ENCODE measurements at places on chromosomes 11 and 22.
A peak's percentile ranks its signal among the peaks of the same experiment; 100 is the strongest.

GRCh38 chr11:67665541-67666302 is 8.7 kb downstream of the ALDH3B2 start:
- no peak for DNase-seq

DNA sequence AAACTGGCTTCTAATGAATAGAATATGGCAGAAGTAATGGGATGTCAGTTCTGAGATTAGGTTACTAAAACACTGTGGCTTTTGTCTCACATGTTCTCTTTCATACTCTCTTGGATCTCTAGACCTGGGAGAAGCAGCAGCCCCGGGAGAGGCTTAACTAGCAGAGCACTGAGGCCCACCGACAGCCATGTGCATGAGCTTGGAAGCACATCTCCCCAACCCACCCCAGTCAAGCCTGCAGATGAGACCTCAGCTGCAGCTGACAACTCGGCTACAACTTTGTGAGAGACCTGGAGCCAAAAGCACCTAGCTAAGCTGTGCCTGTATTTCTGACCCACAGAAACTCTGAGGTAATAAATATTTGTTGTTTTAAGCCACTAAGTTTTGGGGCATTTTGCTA is 100.8 kb downstream of the TRIM29 start:
- DNase-seq: no peak

DNA sequence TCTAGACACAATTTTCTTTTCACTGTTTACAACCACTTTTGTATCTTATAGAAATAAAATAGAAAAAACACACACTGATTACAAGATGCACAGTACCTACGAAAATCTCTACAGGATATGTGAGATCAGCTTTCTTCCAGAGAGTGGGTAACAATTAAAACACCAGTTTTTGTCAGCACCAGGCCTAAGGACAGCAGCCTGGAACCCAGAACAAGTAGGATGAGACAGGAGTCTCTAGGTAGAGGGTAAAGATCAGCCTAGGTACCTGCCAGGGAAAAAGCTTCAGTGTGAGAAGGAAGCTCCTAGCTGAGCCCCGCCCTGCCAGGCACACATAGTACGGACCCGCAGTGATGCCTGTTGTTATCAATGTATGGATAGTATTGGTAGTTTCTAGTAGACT is 61.9 kb downstream of the KIRREL3 start:
- DNase-seq: no peak

- no peak for DNase-seq
Measured at GRCh38 chr11:118223570-118223969, 1.2 kb downstream of the JAML start.

GRCh38 chr11:1782031-1782590 is 18.4 kb upstream of the CTSD start:
- no peak for DNase-seq

GRCh38 chr11:26623076-26623659 is 51.1 kb upstream of the MUC15 start:
- DNase-seq: peak; percentile 21

- DNase-seq: no peak
Measured at GRCh38 chr11:2945757-2946287, 16.6 kb upstream of the PHLDA2 start.

- no peak for DNase-seq
Measured at GRCh38 chr11:26285608-26286007, 46.3 kb upstream of the ANO3 start.

DNA sequence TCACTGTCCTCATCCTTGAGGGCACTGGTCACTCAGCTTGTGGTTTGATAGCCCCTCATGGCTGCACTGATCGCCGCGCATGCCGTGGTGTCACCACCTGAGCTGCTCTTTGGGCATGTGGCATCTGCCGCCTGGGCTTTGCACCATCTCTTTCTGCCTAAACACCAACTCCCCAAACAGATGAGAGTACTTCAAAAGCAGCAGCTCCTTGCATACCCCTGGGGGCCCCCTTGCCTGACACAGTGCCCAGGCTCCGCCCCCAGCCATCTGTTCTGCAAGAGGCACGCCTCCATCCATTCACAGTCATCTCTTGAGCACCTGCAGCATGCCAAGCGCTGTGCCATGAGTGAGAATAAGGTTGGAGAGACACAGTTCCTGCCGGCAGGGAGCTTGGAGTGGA is 104.5 kb upstream of the B3GAT1 start:
- DNase-seq: no peak

DNA sequence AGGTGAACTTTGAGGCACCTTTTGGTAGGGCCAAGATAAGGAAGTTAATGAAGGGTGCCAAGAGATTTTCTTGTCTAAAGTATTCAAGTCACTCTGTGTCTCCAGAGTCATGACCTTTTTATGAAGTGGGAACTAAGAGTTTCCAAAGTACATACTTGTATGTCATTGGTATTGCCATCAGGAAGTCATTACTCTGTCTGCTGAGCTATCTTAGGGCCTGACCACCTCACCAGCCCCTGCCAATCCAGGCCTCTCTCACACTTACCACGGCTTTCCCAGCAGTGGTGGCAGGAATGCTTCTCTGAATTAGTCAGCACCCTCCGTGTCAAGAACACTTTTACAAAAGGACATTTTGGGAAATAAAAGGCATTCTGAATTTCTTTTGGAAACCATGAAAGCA is 192.8 kb upstream of the MTNR1B start:
- peak; percentile 9 for DNase-seq

GRCh38 chr11:10935015-10935559 is 77.2 kb upstream of the ZBED5 start:
- no peak for DNase-seq

- DNase-seq: no peak
Measured at GRCh38 chr11:112631333-112631732, 329.9 kb upstream of the NCAM1 start.

- no peak for DNase-seq
Measured at GRCh38 chr11:131533149-131533548, 162.7 kb downstream of the NTM start.

GRCh38 chr22:39184586-39185577 is 32.4 kb upstream of the CBX7 start:
- DNase-seq: peak; percentile 48

GRCh38 chr11:62459080-62459479 is 40.2 kb downstream of the SCGB1A1 start:
- DNase-seq: peak; percentile 32

DNA sequence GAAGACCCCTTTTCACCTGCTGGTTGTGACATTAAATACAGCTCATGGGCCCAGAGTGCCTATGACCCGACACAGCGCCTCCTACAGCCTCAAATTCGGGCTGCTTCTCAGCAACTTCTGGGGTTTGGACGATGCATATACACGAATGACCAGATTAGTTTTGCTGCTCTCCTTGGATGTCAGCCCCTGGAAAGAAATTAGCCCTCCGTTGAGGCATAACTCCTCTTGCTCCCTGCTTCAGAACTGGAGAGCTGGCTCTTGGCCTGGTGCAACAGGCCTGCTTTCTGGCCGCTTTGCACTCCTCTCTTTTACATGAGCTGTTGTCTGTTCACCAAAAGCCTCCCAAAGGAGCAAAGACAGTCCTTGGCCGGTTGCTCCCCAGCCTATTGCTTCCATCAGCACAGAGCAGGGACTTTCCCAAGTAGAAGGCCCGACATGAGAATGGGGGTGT is 3.3 kb downstream of the TECTA start:
- DNase-seq: no peak

- DNase-seq: no peak
Measured at GRCh38 chr11:27649800-27650199, 50.5 kb downstream of the BDNF start.

- no peak for DNase-seq
Measured at GRCh38 chr22:30865656-30866055, 102.9 kb downstream of the MORC2 start.

GRCh38 chr11:133955945-133956421 is 785 bp downstream of the IGSF9B start:
- DNase-seq: no peak

- DNase-seq: no peak
Measured at GRCh38 chr11:99887481-99887880, 799.6 kb upstream of the ARHGAP42 start.

DNA sequence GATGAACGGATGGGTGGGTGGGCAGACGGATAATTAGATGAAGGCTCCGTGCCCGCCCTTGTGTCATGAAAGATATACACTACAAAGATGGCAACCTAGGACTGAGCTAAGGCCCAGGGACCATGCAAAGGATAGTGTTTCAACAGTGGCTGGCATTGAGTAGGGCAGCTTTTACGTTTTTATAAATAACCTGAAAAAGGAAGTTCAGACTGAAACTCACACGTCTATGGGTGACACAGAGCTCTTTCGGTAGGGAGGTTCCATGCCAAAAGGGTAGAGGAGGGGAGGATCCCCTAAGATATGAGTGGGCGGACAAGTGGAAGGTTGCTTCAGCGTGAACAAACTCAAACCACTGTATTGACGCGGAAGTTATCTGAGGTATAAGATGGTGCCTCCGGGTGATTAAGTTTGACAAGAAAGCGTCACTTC is 90.5 kb downstream of the UBASH3B start:
- DNase-seq: no peak

DNA sequence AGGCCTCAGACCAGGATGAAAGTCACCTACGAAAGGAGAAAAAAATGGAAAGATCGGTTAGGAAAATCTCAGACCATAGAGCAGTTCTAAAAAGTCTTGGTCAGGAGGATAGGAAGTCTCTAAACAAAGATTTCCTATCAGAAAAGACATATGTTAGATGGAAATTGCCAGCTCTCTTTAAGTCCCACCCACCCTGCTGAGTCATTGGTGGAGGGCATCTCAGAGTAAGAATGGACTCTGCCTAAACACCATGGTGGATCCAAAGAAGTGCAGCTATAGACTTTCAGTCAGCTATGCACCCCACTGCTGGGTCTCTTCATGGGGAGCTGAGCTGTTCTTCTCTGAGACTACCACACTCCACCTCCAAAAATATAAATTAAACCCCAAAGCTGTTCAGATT is 3.7 kb downstream of the OR8B2 start:
- DNase-seq: no peak

DNA sequence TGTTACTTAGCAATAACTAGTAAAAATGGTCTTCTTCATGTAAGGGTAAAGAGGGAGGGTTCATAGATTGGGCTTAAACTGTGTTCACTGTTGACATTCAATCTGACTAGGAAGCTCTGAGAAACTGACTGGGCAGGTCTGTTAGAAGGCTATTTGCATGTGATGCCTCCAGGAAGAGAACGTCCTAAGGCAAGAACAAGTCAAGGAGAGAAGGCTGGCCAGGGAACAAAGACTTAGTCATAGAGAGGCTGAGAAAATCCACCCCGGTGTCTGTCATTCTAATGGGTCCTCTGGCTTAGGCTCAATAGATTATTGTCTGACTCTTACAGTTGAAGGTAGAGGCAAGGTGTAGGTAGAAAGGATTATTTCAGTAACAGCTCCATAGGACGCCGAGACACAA is 50.3 kb upstream of the CD44 start:
- DNase-seq: peak; percentile 30

GRCh38 chr22:23155831-23156230 is 10.6 kb downstream of the RAB36 start:
- DNase-seq: no peak

DNA sequence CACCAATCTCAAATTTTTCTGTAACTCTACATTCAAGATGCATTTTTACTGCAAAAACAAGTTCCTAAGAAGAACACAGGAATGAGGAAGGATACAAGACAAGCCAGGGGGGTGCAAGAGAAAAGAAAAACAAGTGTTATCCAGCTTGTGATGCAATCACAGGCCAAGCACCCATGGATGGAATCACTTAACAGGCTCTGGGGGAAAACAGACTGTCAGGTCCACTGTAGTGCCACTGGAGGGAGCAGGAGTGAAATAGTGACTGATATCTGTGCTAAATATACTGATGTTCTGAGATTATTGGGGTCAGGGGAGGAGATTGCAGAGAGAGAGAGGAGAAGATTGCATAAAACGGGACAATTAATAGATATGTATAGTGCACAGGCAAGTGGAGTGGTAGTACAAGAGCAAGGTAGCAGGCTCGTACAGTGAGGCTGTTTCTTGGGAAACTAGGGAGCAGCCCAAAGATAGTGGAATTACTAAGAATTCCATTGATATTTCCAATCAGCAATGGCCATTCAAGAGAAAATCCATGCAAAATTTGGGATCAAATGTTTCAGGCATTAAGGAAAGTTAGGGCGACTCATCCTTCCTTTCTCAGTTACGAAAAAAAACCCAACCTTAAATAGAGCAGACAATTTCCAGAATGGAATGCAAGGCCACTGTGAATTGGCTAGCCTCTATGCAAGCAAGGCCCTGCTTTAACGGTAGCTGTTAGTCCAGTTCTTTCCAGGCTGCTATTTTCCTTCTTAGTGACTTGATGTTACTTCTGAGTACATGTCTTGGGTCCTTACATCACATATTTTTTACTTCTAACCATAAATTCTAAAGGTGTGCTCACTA is 52.2 kb upstream of the CEP126 start:
- DNase-seq: peak; percentile 66

All from AG08395 (cell line).